CD4-positive, alpha-beta T cell treated with Interleukin-6 at 100 ng/mL for 8 hours (primary cell): ENCODE measurements at places on chromosomes 11 and 22.

DNA sequence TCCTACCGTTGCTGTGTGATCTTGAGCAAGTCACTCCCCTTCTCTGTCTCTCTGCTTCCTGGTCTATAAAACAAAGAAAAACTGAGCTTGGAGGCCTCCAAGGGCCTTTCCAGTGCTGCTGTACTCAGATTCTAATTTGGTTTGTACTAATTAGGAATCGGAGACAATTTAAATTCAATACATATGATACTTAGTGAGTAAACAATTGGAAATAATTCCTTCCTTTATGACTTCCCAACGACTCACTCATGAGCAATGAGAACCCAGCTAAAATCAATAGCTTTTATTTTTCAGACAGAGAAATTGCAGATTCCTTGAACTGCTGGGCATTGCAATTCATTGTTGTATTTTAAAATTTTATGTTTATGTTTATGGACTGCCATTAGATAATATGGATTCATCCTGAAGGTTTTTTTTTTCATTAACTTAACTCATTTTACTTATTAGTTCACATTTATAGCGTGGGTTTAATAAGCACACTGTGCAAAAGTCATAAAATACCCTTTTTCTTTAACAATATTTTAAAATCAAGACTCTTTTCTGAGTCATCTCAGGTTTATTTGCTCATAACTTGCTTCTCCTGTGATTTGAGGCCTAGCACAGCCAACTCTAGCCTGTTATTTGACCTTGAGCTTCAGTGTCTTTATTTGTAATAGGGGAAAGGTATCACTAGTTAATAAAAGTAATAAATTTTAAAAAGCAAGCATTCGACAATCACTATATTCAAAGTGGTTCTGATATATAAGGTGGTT lies 95.8 kb downstream of the TP53I11 start:
- DNase-seq: no peak

GRCh38 chr11:111920908-111921307 lies 2.2 kb downstream of the C11orf52 start:
- no peak for DNase-seq

DNA sequence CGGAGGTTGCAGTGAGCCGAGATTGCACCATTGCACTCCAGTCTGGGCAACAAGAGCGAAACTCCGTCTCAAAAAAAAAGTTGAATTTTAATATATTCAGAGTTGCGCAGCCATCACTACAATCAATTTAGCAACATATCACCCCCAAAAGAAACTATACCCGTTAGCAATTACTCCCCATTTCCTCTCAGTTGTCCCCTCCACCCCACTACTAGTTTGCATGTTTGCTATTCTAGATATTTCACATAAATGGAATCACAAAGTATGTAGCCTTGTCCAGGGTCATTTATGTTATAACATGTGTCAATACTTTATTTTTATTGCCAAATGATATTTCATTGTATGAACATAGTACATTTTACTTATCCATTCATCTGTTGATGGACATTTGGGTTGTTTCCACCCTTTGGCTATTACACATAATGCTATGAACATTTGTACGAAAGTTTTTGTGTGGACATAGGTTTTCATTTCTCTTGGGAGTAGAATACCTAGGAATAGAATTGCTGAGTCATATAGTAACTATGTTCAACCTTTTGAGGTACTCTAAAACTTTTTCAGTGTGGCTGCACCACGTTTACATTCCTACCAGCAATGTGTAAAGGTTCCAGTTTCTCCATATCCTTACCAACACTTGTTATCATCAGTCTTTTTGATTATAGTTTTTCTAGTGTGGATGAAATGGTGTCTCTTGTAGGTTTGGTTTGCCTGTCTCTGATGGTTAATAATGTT lies 2.2 kb downstream of the ZNF143 start:
- no peak for DNase-seq

DNA sequence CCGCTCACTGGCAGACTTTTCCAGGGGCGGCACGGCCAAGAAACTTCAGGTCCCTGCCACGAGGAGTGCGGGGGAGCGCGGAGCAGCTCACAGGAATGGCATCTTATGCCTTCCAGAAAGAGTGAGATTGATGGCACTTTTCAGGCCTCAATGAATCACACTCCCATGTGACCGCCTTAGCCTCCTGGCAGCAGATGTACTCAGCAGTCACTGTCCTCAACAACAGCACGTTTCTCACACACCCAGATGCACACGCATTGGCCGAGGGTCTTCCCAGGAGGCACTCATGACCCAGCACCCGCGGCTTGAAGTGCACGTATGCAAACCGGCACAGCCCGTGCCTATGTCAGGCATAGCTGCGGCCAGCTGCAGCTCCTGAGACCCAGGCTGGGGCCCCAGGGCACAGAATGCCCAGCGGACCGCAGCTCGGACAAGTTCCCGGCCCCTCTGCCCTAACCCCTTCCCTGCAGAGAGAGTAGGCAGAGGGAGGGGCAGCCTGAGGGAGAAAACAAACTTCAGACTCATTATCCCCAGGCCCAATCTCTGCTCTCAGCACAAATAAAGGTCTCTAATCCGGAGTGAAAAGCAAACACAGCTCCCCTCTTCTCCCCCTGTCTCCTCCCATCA lies 48.3 kb downstream of the RPUSD4 start:
- no peak for DNase-seq

GRCh38 chr11:35090125-35090524 lies 48.8 kb upstream of the CD44 start:
- no peak for DNase-seq

GRCh38 chr22:30648825-30649224 lies 13.2 kb downstream of the SLC35E4 start:
- no peak for DNase-seq

GRCh38 chr22:49345896-49346295 lies 481.8 kb downstream of the BRD1 start:
- no peak for DNase-seq

DNA sequence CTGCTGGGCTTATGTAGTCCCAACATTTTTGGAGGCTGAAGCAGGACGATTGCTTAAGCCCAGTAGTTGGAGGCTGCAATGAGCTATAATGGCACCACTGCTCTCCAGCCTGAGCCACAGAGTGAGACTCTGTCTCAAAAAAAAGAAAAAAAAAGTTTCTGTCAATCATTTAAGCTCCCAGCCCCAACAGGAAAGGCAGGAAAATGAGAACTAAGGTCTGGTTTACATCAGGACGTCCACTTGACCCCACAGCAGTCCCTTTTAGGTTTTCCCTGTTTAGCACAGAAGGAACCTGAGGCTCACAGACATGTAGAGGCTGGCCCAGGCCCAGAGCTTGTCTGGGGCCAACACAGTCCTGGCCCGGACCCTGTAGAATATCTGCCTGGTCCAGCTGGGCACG lies 9.2 kb upstream of the TTLL1 start:
- no peak for DNase-seq

DNA sequence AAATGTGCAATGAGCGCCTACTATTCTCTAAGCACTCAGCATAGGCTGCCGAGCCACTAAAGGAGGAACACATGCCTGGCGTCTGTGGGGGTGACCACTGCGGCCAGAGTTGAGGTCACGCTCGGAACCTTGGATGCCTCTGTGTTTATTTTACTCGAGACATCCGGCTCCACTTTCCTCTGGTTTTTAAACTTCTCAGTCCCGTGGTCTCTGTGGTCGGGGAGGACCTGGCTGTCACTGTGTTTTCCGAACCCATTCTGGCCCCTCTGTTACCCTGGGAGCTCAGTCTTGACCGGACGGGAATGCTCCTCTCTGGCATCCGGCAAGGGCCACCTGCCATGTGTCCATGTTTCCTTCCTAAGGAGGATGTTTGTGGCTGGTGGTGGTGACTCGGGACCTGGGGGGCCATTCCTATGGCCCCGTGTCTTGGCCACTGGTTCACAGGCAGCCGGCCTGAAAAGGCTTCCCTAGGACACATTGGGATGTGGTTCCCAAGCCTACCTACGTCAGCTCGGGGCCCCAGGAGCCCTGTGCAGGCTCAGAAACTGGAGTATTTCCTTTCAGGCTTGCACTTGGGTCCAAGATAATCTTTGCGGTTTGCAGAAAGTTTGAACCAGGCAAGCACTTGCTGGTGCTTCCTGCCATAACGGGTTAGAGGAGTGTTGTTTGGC lies 46.7 kb upstream of the PARVG start:
- no peak for DNase-seq

GRCh38 chr22:49044091-49044490 lies 783.6 kb downstream of the BRD1 start:
- no peak for DNase-seq

- DNase-seq: no peak
These were observed at the start of gene IL18 for GRCh38 chr11:112163875-112164685. Gene IL18 (minus strand): TSS chr11:112164094. CDS start chr11:112155053, 9,041 bp downstream.

GRCh38 chr11:113867843-113868503 lies 7.4 kb downstream of the USP28 start:
- no peak for DNase-seq

- no peak for DNase-seq
These were observed 10.9 kb downstream of the CHADL start for GRCh38 chr22:41229730-41230400.

- DNase-seq: no peak
These were observed 27.3 kb upstream of the KRTAP5-6 start for GRCh38 chr11:1669546-1670218.

- DNase-seq: no peak
These were observed 39.5 kb upstream of the CD44 start for GRCh38 chr11:35099278-35100012.
